ENCODE measurements at places on chromosomes 16 and 17.

GRCh38 chr17:42421507-42422338 lies 1.3 kb downstream of the CAVIN1 start:
- no peak for DNase-seq

DNA sequence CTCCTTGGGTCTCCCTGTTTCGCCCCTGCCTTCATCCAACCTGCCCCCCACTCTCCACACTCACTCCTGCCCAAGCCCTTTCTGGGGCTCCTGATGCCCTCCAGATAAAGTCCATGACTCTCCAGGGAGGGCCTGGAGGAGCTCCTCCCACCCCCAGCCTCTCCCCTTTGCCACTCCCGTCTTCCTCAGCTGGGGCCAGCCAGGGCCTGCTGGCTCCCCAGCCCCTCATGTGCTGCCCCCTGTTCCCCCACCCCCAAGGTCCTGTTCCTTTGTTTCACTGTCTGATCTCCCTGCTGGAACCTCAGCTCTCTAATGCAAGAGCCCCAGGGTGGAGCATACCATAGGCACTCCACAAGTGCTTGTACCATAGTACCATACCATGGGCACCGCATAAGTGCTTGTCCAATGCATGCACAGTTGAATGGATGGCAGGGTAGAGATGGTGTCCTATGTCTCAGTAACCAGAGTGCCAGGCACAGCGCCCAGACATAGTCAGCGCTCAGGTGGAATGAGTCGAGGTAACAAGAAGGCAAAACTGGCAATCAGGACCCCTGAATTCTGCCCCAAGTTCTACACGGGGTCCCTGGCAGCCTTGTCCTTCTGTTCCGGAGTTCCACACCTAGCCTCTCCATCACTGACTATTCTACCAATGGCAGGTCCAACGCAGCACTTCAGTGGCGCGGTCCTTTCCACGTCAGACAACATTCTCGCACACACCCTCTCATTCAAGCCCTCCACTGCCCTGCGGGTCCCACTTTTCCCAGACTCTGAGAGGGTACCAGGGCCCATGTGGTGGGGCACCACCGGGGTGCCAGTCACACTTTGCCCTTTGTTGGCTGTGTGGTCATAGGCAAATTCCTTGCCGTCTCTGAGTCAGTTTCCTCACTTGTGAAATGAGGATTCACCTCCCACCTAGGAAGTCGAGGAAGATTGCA lies 1.4 kb downstream of the PLCD3 start:
- DNase-seq: no peak

GRCh38 chr17:9666461-9667050 lies 21.2 kb downstream of the USP43 start:
- DNase-seq: no peak

- no peak for DNase-seq
Observed at GRCh38 chr17:7408252-7408727, 645 bp downstream of the NLGN2 start.

DNA sequence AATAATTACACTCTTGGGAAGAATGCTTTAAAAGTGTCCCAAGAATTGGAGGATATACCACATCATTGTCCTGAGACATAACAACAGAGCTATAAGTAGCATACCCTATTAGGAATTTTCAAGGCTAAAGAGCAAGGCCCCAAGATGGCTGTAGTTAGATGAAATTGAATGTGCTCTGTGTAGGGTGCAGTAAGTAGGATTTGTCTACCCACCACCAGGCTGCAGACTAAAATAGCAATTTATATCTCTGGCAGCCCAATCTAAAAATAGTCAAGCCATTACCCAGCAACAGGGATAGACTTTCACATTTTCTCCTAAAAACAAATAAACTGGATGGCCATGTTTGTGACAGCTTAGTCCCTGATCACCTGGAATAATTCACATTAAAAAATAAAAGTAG lies 5.6 kb downstream of the MMD start:
- DNase-seq: no peak

GRCh38 chr16:81316176-81316496 lies 1.4 kb downstream of the GAN start:
- DNase-seq: no peak

DNA sequence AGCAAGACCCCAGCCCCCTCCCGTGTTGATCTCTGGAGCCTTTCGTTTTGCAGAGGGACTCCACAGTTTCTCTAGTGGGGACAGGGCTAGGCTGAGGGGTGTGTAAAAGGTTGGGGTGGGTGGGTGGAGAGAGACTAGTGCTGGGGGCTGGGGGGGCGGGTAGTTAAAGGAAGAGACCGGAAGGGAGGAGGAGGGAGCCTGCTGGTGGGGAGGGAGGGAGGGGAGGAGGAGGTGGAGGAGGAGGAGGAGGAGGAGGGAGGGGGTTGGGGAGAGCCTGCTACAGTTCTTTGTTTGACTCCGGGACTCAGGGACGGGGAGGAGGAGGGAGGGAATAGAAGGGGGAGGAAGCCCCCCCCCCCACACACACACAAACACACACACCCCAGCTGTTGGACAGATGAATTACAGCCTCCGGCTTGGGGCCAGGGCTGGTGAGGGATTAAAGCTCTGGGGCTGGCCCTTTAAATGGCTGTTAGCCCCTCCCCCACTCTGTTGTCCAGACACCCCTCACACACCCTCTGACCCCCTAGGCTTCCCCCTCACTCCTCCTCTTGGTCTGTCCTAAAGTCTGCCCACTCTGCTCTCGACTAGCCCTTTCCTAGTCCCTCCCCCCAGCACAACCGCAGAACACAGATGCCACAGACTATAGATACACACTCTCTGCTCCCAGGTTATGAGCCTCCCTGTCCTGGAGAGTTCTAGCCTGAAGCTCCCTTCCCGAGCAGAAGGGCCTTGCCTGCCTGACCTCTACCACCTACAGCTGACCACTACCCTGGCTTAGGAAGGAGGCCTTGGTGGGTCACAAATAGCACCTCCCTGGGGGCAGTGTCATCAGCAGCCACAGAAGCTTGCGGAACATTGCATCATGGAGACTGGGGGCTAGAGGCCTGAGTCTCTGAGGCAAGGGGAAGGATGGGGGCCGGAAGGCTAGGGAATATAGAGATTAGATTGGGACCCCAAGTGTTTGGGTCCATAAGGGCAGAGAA lies 4.4 kb downstream of the KDM6B start:
- no peak for DNase-seq

DNA sequence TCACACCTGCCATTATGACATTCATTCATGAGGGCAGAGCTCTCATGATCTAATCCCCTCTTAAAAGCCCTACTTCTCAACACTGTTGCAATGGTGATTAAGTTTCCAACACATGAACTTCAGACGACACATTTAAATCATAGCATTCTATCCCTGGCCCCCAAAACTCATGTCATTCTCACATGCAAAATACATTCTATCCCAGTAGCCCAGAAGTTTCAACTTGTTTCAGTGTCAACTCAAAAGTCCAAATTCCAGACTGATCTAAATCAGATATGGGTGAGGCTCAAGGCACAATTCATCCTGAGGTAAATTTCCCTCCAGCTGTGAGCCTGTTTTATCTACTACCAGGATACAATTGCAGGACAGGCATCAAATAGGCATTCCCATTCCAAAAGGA lies 25.2 kb downstream of the LYRM1 start:
- DNase-seq: no peak

DNA sequence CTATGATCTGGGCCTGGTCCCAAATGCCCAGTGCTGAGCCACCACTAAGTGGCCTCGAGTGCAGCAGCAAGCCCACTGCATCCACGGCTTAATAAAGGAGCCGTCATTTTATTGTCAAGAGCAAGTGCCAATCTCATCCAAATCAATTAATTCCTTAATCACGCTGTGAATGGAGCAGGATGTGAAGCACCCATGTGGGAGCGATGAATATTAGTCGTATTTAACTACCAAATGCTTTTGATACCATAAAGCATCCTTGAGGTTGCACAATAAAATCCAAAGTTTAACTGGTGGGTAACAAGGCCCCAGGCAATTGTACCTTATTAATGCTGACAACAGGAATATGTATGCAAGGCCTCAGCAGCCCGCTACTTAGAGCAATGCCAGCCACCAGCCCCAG lies 226.0 kb upstream of the C16orf82 start:
- no peak for DNase-seq

DNA sequence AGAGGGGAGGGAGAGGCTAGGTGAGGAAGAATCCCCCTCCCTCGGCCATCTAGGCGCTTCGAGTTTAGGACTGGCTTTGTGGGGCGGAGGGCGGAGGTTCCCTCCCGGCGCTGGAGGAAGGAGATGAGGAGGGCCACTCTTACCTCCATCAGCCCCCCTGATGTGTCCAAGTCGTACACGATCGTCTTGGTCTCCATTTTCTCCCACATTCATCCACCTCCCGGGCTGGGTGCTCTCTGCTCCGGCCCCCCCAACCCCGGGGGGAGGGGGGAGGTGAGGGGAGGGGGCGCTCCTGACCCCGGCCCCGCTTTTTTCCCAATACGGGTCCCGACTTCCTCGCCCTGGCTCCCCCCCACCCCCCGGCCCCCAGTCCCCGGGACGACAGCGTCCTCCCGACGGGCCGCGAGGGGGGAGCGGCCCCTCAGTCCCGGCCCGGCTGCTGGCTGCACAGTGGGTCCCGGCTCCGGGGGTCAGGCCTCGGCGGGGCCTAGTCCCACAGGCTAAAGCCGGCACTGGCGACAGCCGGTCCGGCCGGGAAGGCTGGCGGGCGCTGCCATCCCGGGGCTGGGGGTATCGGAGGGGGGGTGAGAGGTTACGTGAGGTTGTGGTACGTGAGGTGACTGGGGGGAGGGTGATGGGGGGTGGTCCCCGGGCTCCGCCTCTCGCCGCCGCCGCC lies 428 bp downstream of the PHF12 start:
- no peak for DNase-seq

GRCh38 chr16:76976101-76976500 lies 214.9 kb upstream of the MON1B start:
- DNase-seq: no peak

GRCh38 chr16:14497245-14498082 lies 132.6 kb downstream of the PARN start:
- DNase-seq: no peak

Data from SW 1271 (cell line).